Fibroblast of mammary gland (primary cell): ENCODE measurements at places on chromosomes 4 and X.

DNA sequence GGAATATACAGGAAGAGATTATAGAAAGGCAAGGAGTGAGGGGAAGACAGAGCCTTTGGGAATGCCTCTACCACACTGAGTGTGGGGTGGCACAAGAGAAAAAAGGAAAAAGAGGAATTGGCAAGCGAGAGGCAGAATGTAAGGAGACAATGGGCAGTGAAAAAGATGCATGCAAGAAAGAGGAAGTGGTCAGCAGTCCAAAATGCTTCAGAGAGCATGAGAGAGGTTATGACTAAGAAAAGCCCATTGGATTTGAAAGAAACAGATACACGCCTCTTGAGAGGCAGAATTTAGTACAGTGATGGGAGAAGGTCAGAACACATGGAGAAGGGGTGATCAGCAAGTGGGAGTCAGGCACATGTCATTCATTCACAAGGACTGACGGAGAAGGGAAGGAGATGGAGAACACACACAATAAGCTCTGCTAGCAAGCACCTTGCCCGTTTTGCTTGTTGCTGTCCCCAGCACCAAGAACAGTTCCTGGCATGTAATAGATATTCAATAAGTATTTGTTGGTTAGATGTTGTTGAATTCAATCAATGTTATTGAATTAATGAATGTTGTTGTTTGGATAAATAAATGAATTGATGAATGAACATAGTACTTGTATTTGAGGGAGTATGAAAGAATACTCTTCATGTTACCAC is 6.3 kb downstream of the DCHS2 start:
- DNase-seq, result no peak

DNA sequence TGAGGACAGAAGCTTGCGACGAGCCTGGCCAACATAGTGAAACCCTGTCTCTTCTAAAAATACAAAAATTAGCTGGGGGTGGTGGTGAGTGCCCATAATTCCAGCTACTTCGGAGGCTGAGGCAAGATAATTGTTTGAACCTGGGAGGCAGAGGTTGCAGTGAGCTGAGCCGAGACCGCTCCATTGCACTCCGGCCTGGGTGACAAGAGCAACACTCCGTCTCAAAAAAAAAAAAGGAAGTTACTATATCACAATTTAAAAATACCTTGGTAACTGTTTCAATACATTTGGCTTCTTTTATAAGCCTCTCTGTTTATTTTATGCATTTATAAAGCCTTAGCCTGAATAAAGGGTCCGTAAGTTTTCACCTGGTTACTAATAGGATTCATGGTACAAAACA is 46.6 kb upstream of the CHRNA9 start:
- DNase-seq, result no peak

- DNase-seq, result peak; percentile 57
These were observed 223.9 kb upstream of the VEGFC start for GRCh38 chr4:177016541-177017141.

GRCh38 chrX:13028871-13029636 is 15.4 kb downstream of the FAM9C start:
- DNase-seq, result peak; percentile 30

DNA sequence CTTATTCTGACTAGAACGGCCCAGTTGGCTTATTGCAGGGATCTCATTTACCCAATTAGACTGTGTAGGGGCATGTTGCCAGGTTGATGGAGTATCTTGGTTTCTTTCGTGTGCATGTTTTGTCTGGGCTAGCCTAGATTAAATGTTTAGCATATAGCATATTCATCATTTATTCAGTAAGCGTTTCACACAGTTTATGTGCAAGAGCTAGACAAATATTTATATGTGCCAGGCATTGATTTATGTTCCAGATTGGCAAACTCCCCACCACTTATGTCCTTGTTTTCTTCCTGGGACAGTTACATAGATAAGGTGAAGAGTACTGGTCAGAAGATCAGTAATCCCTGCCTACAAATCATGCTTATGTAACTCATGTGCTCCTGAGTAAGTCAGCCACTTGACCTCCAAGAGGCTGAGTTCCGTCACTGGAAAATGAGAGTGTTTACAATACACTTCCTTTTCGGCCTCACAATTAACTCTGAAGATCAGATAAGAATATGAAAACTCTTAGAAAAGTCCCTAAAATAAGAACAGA is 57.2 kb downstream of the RUFY3 start:
- peak; percentile 13 for DNase-seq

- no peak for DNase-seq
These were observed 30.8 kb upstream of the FAM241A start for GRCh38 chr4:112114452-112114851.

DNA sequence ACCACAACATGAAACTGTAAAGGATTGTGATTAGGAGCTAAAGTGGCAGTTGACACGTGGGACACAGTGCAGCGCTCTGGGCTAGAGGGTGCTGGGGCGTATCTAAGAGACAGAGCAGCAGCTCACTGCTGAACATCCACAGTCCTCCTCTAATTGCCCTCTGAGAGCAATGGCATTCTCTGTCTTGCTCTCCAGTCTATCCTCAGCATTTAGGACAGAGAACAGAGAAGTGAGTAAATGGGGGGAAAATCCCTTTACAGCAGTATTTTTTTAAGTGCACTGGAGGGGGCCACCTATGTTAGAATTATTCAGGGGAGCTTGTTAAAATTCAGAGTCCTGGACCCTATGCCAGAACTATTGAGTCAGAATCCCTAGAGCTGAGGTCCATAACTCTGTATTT is 4.2 kb upstream of the TMEM154 start:
- no peak for DNase-seq

- DNase-seq, result no peak
These were observed 1.5 kb downstream of the FGB start for GRCh38 chr4:154564311-154564710.

- DNase-seq, result peak; percentile 54
These were observed 389.7 kb downstream of the GPM6A start for GRCh38 chr4:175422331-175422730.

DNA sequence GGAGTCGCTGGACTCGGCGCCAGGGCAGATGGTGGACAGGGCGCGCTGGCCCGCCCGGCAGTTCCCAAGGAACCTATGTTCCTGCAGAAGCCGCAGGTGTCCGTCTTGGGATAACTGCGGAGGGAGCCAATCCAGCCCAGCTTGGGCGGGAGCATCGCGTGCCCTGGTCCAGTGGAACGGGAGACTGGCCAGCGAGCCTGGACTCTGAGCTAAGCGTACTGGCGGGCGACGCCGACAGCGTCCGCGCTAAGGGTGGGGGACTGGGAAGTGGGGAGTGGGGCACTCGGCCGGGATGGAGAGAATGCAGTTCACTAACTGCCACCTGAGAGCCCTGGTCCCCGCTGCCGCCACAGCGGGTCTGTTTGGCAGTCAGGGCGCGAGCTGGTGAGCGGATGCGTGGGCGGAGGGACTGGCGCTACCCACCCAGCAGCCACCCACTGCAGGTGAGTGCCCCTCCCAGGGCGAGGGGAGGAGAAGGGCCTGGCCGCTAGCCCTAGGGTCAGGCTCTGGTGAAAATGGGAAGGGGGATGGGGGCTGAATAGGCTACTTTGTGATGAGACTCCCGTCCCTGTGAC is 1.3 kb upstream of the MAMLD1 start:
- DNase-seq, result no peak

DNA sequence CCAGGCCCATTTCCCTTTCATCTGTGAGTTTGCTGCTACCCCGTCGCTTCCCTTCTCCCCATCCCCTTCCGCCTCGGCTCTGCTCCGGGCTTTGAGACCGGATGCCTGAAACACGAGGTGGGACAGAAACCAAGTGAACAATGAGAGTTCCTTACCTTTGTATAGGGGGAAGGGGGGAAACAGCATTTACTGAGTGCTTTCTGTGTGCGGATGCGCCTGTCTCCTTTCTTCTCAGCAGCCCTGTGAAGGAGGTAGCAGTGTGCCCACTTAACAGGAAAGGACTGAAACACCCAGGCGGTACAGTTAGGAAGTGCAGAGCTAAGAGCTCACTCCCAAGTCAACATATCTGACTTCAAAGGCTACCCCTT is 43.2 kb upstream of the TMSB15B start:
- DNase-seq, result peak; percentile 49

GRCh38 chrX:39894683-39895082 is 203.1 kb downstream of the BCOR start:
- DNase-seq, result no peak

GRCh38 chr4:180811556-180811955 is 1431.6 kb upstream of the TENM3 start:
- no peak for DNase-seq

DNA sequence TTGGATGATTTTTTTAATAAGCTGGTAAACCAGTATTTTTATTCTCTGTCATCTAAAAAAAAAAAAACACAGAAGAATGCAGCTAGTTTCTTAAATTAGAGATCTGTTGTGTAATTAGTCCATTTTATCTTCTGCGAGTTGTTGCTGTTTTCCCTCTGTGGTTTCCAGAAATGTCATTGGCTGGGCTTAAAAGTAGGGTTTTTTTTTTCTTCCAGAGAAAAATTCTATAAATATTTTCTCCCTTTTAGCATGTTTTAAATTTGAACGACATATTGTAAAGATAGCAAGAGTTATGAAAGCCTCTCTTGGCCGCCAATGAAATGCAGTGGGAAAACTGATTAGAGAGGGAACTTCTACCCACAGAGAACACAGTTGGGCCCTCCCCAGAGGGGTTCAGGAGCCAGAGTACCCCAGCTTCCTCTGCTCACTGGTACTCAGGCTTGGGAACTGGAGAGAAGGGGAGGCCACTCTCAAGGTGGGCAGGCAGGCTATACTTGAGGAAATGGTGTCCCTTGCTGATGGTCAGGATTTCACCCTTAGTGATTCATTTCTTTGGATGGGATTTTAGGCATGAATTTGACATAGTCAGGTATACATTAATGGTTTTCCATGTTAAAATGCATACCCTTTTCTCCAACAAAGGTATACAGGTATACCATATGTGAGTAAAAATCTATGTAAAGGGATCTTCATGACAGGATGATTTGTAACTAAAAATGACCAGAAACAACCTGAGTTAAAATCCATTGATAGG is 166.1 kb downstream of the BCOR start:
- DNase-seq, result no peak

GRCh38 chr4:156190615-156191014 is 236.9 kb upstream of the CTSO start:
- peak; percentile 58 for DNase-seq

DNA sequence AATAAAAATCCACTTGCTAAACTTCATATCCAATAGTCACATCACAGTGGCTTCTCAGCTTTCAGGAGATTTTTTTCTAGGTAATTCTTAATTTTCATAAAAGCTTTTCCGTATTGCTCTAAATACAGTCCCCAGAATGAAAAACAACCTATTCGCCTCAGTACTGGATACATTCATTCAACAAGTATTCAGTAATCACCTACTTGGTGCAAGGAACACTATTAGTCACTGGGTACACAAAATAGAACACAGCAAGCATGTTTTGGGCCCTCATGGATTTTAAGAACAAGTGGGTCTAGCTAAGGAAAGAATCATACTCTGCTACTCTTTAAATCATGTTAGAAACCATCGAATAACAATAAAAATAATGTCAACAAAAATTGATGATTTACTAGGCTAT is 2.8 kb upstream of the BEX3 start:
- DNase-seq, result peak; percentile 53

DNA sequence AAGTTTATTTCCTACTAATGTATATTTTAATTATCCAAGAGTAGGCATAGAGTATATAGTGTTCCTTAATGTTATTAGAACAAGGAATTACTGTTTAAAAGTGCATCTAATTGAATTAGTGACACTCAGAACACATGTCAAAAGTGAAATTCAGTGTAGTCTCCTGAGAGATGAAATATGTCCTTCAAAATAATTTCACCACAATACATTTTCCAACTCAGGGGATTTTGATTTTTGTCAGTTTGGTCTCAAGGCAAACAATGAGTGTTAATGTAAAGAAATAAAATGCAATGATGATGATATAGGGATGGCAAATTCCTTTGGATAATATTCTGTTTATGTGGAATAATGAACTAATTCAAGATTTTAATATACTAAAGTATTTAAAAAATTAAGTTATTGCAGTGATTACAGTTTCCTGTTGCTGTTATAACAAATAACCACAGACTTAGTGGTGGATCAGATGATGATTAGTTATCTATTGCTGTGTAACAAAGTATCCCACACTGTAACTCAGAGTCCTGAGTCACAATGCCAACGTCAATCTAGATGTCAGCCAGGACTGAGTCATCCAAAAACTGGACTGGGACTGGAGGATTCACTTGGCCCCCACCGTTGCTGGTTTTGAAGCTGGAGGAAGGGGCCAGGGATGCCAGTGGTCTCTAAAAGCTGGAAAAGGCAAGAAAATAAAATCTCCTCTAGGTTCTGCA is 148.0 kb upstream of the SLC7A11 start:
- DNase-seq, result peak; percentile 62

GRCh38 chr4:52870225-52870624 is 8.1 kb downstream of the RASL11B start:
- DNase-seq, result no peak

- DNase-seq, result peak; percentile 99
These were observed 36.0 kb upstream of the ARSJ start for GRCh38 chr4:114015444-114015899.

- peak; percentile 10 for DNase-seq
These were observed 30.9 kb upstream of the FAM156A start for GRCh38 chrX:52988985-52989917.

DNA sequence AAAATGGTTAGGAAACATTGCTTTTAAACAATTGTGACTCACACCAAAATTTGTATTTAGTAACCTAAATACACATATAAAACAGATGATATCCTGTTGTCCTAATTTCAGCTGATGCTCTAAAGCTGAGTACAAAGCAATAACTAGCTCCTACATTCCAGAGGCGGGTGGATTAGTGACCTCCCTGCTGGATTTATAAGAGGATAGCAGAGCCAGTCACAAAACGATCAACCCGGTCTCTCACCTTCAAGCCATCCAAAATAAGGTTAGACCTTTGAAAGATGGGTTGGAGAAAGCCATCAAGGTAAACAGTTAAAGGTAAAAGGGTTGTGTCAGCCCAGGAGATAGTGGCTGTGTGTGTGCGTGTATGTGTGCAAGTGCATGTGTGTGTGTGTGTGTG is 43.2 kb upstream of the SFRP2 start:
- no peak for DNase-seq

DNA sequence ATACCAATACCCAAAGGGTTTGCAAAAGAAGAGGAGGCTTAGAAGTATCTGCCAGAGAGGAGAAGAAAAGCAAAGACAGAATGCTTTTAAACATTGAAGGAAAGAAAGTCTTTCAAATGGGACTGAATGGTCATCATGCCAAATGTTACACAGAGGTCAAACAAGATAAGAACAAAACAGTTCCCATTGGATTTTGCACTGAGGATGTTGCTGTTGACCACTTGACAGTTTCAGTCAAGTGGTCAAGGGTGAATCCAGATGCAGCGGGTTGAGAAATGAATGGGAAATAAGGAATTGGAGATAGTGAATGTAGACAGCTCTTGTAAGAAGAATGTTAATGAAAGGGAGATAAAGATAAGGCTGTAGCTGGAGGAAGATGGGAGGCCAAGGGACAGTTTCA is 64.8 kb upstream of the FGG start:
- no peak for DNase-seq
